ENCODE measurements at places on chromosomes 6 and 20.
A peak's percentile ranks its signal among the peaks of the same experiment; 100 is the strongest.

DNA sequence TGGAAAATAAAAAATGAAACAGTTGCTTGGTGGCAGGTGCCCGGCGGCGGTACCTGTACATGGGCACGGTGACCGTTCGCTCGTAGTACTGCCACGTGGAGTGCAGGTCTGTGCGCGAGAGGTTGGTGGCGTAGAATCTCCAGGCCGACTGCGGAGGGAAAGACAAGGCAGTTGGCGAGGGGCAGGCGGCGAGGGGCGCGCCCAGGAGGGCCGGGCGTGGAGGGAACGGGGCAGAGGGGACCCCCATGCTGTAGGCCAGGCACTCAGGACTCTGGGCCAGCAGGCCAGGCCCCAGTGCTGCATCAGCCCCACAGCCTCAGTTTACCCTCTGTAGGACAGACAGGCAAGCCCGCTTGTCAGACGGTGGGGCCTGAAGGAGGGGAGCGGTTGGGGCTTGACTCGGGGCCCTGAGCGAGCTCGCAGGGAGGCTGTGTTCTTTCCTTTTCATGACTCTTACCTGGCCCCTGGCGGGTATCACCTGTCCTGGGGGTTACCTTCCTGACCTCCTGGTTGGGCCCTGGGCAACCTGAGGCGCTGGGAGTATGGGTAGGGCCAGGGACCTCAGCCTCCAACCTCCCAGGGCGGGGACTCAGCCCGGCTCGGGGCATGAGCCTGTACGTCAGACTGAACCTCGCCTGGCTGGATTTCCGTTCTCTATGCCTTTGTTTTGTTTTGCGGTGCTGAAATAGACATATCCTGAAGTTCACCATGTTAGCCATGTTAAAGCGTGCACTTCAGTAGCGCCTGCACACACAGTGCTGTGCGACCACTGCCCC lies 38.5 kb downstream of the KCNQ2 start:
- DNase-seq = no peak

DNA sequence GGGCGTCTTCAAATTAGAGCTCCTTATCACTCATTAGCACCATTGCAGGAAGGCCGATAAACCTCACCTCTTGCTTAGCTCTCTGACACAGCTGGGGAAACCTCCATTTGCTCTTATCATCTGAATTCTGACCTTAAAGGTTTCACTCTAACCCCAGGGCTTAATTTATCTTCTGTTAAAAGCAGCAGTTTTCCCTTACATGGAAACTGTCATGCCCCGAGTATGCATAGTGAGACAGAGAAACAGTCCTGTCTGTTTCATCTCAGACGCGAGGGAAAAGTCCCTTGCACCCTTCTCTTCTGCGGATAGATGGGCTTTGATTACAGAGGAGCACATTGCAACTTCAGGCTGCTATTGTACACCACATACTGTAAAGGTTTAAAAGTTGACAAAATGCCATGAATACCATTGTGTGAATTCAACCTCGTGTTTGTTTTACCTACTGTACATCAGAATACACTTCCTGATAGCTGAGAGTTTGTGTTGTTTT lies 191.5 kb upstream of the BMP2 start:
- DNase-seq = no peak

- DNase-seq = no peak
Observed at GRCh38 chr20:25508083-25508770, 77.1 kb downstream of the NINL start.

DNA sequence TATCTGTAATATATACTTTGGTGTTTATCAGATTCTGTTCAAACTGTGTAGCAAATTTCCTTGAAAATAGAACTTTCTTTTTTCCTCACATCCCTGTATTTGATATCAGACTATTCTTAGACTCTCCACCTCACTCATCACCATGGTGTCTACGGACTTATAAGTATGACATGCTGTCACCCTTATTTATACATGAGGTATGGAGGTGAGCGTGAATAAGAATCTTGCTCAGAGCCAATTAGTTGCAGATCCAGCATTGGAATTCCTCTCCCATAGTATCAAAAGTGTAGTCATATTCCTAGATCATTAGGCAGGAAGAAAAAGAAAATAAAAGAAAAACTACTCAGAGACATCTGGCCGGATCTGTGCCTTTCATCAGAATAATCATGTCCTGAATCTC lies 43.0 kb downstream of the TPD52L1 start:
- no peak for DNase-seq

DNA sequence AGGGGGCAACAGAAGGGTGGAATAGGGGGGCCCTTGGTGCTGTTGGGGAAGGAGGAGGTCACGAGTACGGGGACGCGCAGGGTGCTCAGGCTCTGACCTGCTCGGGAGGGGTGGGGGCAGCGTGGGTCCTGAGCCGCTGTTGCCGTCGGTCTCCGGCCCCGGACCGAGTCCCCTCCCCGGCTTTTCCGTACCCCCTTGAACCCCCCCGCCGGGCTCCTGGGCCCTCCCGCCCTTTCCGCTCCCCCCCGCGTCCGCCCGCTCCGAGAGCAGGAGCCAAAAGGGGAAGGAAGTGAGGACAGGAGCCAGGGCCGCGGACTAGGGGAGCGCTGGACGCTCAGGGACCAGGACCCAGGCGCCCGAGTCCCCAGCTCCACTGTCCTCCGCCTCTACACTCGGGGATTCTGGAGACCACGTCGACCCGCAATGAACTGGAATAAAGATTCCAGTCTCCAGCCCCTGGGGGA lies at the start of gene RGL2:
Gene RGL2 (minus strand): TSS at position 170 of the 464 bp plus-strand sequence. CDS start 332 bp downstream, outside the sequence.
- peak; percentile 82 for DNase-seq

DNA sequence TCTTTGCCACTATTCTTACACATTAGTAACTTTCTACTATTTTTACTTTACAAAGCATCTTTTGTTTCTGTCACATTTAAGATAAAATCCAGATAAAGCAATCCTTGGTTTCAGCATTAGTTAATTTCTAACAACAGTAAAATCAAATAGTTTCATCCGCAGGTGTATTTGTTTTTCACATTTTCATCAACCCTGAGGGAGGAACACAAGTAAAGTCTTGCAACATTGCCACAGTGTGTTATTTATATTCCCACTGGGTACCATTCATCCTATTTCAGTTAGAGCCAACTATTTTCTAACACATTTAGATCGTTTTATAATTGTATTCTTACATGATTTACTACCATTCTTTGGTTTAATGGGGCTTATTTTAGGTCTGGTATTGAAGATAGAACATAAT lies 908.7 kb upstream of the CITED2 start:
- no peak for DNase-seq

GRCh38 chr6:109318328-109318876 lies 63.9 kb downstream of the CD164 start:
- DNase-seq = no peak

DNA sequence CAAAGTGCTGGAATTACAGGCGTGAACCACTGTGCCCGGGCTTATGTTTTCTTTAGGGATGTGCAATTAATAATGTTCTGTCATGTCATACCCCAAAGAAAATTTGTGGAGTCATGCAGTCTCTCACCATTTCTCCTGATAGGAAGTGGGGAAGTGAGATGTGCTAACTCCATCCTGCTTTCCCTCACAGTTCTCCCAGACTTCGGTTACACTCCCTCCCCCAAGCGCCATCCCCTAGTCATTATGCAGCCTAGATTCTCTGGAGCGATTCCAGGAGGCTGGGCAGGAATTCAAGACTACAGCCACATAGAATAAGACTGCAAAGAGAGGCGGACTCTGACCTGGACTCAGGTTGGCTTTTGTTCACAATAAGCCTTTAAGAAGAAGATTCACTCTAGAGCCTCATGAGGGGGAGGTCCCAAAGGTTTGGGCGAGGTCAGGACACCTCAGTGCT lies 271.4 kb downstream of the ALDH8A1 start:
- DNase-seq = no peak

DNA sequence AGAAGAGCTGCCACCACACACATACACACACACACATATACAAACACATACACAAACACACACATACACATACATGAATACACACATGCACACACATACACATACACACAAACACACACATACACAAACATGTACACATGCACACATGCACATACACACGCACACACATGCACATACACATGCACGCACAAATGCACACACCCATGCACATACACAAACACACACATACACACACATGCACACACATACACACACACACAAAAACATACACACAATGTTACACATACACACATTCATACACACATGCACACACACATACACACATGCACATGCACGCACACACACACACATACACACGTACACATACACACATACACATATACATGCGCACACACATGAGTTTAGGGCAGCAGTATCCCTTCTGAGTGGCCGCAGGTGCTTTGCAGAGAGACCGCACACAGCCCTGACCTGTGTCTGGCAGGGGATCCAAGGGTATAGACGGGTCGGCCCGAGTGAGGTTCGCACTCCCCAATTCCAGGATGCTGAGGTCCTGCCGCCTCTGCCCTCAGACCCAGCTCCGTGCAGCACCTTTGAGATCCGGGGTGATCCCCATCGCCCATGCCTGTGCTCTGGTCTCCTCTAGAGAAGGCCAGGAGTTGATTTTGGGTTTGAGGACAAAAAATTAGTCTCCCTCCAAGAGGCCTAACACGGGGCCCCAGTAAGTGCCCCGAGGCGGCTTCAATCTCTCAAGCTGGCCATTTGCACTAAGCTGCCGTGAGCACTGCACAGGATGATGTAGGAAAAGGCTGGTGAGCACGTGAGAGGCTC lies 56.8 kb downstream of the TMEM242 start:
- DNase-seq = no peak

GRCh38 chr6:25499615-25500235 lies 152.3 kb upstream of the SCGN start:
- DNase-seq = no peak

GRCh38 chr20:58037631-58038030 lies 190.8 kb downstream of the ANKRD60 start:
- no peak for DNase-seq

Measured in frontal cortex (tissue), 4 donors.